Activated naive CD4-positive, alpha-beta T cell (primary cell): ENCODE measurements at places on chromosomes 4 and X.

GRCh38 chr4:101086801-101087586 is 260.3 kb downstream of the PPP3CA start:
- DNase-seq, result no peak

DNA sequence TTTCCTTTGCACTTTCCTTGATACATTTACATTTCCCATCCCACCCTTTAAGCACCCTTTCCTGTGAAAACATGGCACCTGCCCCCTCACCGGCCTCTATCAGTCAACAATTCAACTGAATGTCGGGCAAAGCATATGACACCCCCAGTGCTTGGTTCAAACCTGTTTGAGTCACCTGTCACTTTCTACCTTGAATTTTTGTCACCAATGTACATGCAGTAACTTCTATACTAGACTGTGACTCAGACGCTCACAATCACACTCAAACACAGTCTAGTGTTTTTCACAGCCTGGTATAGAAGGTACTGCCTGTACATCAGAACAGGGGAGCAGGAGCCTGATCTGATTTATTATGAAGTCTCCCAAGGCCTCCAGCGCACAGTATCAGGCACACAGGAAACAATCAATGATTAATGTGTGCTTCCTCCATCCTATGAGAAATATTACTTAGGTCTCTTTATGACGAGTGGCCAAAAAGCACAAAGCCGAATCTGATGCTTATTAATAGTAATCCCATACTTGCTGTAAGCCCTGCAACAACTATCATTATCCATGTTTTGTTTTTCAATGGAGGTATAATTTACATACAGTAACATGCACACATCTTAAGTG is 49.2 kb upstream of the FAM9C start:
- no peak for DNase-seq

GRCh38 chr4:41060352-41061334 is 153.7 kb downstream of the APBB2 start:
- no peak for DNase-seq

GRCh38 chrX:153580700-153581386 is 18.1 kb downstream of the CCNQ start:
- DNase-seq, result no peak

DNA sequence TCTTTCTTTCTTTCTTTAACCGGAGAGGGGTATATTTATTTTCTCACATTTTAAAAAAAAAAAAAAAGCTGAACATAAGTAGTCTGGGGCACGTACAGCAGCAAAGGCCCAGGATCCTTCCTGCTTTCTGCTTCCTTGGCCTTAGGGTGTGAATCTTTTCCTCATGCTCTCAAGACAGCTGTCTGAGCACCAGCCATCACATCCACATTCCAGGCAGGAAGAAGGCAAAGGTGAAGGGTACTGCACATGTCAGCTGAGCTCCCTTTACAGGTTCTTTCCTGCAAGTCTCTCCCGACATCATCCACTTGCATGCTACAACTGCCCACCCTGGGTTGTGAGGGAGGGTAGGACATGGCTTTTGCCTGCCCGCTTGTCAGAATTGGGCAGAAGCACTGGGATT is 63.7 kb upstream of the GDPD2 start:
- DNase-seq, result no peak

DNA sequence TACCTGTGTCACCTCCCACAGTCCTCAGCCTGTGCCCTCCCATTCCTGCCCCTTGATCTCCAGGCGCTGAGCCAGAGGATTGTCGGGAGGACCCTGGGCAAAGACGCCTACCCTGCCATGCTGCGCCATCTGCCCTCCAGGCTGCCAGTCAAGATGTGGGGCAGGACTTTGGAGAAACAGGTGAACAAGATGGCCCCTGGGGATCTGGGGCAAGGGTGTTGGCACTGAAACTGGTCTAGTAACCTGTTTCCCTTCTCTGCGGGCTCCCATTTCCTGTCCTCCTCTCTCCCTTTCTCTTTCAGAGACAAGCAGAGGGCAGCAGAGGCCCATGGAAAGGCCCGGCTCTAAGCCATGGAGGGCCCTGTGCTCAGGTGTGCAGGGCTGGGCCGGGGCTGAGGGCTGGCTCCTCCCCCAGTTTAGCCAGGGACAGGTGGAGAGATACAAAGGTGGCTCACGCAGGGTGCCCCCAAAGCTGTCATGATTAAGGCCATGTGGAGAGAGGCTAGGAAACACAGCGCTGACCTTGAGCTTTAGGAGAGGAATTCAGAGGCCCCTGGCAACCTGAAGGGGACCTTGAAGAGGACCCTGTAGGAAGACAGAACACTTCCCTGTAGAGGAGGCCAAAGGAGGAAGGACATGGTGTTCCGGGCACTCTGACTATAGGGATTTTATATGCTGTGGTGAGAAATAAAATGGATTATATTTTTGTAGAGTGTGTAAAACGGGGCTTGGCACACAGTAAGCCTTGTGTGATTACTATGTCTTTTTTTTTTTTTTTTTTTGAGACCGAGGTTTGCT is at the start of gene GLOD5:
TSS of gene GLOD5 (plus strand) at position 74 of the 798 bp plus-strand sequence. CDS start at position 118, 44 bp downstream.
- no peak for DNase-seq

DNA sequence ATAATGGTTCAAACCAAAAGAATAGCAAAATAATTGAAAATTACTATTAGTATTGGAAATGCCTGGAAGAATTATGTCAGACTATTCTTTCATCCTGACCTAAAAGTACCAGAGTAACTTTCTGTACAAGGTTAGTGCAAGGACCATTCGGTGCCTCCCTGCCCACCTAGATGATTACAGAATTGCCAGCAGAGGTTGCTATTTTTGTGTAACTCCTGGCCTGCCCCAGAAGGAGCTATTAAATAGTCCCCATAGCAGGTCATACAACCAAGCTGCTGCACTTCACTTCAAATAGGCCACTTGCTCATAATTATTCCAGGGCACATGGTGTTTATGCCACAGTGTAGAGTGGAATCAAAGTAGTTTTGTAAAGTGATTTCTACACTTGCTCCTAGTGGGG is 831.1 kb upstream of the PABPC4L start:
- no peak for DNase-seq

GRCh38 chr4:96912716-96913115 is 1072.8 kb downstream of the PDHA2 start:
- DNase-seq, result no peak
